Activated T-cell treated with anti-CD3 and anti-CD28 coated beads, Interleukin-2, amount 50 U/mL, for 24 hours (primary cell): ENCODE measurements at places on chromosomes 2 and 18.

DNA sequence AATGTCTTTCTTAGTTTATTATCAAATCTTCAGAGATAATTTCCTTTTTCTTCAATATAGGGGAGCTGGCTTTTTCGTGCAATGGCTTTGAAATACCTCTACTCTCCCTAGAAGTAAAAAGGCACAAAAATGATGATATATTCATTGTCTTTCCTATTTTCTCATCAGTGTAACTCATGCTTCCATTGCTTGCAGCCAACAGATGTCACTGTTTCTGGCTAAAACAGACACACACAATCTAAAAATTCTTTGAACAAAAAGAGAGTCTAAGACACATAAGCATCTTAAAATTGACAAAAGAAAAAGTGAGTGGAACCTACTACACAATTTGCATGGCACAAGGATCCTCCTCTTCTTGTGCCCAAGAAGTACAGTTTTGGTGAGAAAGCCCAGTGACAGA lies 448.7 kb upstream of the VRK2 start:
- no peak overlapping the region for H3K4me3 ChIP-seq
- H3K36me3 ChIP-seq, result no peaks in the 10 kb centered on the region
- no peaks in the 10 kb centered on the region for H3K4me1 ChIP-seq
- H3K27me3 ChIP-seq, result no peaks in the 10 kb centered on the region

- no peaks in the 10 kb centered on the region for H3K27me3 ChIP-seq
- H3K36me3 ChIP-seq, result no peaks in the 10 kb centered on the region
- H3K4me3 ChIP-seq, result no peak overlapping the region
- H3K4me1 ChIP-seq, result no peaks in the 10 kb centered on the region
- DNase-seq, result no peak
Observed at GRCh38 chr2:41431756-41432155, 616.1 kb upstream of the PKDCC start.

- peaks cover 58% of the 10 kb centered on the region for H3K36me3 ChIP-seq
- peaks cover 4% of the 10 kb centered on the region for H3K4me1 ChIP-seq
- DNase-seq, result no peak
- no peaks in the 10 kb centered on the region for H3K27me3 ChIP-seq
Observed at GRCh38 chr2:3434654-3435053, 55.2 kb downstream of the TRAPPC12 start.

DNA sequence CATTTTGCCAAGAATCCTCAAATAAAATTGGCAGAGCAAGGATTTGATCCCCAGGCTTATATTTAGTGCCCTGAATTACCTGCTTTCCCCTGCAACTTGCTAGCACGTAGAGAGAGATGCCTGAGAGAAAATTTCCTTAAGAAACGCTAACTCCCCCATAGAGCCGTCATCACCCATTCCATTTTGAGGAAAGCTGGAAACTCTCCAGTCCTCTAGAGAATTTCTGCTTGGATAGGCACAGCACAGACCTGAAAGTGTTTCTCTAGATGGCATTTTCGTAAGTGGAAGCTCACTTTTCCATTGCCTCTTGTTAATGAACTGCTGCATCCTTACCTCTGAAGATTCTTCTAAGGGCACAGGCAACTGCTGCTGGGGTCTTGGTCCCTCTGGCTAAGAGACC lies 277.8 kb upstream of the SIX2 start:
- no peak overlapping the region for H3K27ac ChIP-seq
- no peak overlapping the region for H3K4me3 ChIP-seq
- no peaks in the 10 kb centered on the region for H3K36me3 ChIP-seq
- H3K27me3 ChIP-seq, result peaks cover 19% of the 10 kb centered on the region

DNA sequence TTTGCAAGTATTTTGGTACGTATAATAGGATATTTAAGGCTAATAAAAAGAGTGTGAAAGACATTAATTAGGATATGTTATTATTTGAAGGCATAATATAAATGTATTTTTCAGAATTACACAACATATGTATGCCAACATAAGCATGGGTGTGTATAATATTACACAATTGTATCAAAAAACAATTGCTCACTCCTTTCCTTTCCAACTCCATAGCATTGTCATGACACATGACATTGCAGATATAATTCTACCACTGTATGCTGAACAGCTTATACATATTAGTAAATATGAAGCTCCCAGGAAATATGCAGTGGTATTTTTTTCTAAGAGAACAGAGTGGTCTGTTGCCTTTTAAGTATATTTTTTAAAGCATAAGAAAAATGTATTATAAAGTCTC lies 593.1 kb downstream of the TMX3 start:
- H3K36me3 ChIP-seq, result no peaks in the 10 kb centered on the region
- H3K4me1 ChIP-seq, result no peaks in the 10 kb centered on the region
- no peak overlapping the region for H3K4me3 ChIP-seq
- no peak overlapping the region for H3K27ac ChIP-seq

DNA sequence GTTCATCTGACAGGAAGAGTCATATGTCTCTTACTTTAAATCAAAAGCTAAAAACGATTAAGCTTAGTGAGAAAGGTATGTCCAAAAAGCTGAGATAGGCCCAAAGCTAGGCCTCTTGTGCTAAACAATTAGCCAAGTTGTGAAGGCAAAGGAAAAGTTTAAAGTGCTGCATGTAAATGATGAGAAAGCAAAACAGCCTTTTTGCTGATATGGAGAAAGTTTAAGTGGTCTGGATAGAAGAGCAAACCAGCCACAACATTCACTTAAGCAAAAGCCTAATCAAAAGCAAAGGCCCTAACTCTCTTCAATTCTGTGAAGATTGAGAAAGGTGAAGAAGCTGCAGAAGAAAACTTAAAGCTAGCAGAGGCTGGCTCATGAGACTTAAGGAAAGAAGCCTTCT lies 511.3 kb upstream of the FAM98A start:
- no peaks in the 10 kb centered on the region for H3K27me3 ChIP-seq
- no peak overlapping the region for H3K27ac ChIP-seq
- no peaks in the 10 kb centered on the region for H3K36me3 ChIP-seq
- no peak for DNase-seq
- no peak overlapping the region for H3K4me3 ChIP-seq

DNA sequence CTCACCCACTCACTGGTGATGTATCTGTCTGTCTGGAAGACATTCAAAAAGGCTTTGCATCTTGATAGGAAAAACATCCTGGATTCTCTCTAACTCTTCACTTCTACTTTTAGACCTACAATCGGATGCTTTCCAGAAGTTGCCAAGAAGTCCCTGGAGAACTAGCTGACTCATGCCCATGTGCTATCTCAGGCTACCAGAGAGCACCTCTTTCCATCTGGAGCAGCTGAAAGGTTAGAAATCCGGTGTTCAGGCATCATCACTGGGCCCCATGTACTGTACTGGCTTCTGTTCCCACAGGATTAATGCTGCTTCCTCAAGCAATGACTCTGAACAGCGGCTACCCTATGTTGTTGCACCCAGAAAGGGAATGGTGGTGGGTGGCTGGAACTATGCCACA lies 259.0 kb downstream of the NBAS start:
- DNase-seq, result no peak
- no peak overlapping the region for H3K4me3 ChIP-seq
- H3K27ac ChIP-seq, result no peak overlapping the region

GRCh38 chr2:180203972-180204371 lies 196.9 kb upstream of the CWC22 start:
- no peaks in the 10 kb centered on the region for H3K4me1 ChIP-seq
- H3K27ac ChIP-seq, result no peak overlapping the region
- no peak for DNase-seq

DNA sequence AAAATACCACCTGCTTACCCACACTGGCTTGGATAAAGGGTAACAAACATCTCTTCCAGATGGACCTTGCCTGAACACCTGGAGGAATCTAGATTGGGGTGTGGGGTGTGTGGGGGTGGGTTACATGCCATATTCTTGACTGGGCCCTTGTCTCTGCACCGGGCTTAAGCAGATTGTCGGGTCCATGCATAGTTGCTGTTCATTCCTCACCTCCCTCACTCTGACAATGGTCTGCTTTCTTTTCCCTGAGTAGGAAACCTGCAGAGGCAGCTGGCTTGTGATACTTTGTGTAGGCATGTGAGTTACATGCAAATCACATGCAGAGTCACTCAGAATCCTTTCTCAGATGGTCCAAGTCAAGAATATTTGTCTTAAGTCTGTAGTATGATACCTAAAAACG lies 112.8 kb upstream of the GLS start:
- H3K4me3 ChIP-seq, result no peak overlapping the region
- no peak overlapping the region for H3K27ac ChIP-seq
- peaks cover 44% of the 10 kb centered on the region for H3K4me1 ChIP-seq
- no peaks in the 10 kb centered on the region for H3K36me3 ChIP-seq

DNA sequence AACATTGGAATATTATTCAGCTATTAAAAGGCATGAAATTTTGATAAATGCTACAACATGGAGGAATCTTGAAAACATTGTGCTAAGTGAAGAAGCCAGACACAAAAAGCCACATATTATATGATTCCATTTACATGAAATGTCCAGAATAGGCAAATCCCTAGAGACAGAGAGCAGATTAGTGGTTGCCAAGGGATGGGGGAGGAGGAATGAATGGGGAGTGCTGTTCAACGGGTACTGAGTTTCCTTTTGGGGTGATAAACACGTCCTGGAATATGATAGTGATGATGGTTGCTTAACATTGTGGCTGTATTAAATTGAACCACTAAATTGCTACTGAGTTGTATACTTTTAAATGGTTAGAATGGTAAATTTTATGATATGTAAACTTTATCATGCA lies 8.9 kb upstream of the TWSG1 start:
- DNase-seq, result no peak
- H3K36me3 ChIP-seq, result no peaks in the 10 kb centered on the region
- no peak overlapping the region for H3K27ac ChIP-seq
- H3K4me3 ChIP-seq, result no peak overlapping the region
- H3K4me1 ChIP-seq, result no peaks in the 10 kb centered on the region
- peaks cover 12% of the 10 kb centered on the region for H3K27me3 ChIP-seq

DNA sequence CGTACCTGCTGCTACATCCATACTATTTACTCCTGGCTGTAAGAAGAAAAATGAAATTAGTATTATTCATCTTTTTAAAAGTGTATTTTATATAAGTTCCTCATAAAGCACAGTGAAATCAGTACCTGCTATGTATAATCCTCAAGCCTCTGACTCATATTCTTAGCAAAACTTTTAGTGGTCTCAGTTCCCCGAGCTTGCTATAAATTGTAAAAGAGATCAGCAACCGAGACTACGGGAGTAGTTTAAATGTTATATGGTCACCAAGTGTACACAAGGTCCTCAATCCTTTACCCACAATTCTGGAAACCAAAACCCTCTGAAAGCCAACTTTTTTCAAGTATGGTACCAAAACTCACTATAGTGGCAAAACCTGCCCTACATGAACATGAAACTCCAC lies 24.2 kb downstream of the PRPF40A start:
- H3K27me3 ChIP-seq, result no peaks in the 10 kb centered on the region
- H3K36me3 ChIP-seq, result peaks cover 72% of the 10 kb centered on the region
- H3K4me3 ChIP-seq, result no peak overlapping the region
- peak overlapping the region; percentile 84 for H3K27ac ChIP-seq
- peaks cover 54% of the 10 kb centered on the region for H3K4me1 ChIP-seq

- peak overlapping the region; percentile 91 for H3K27ac ChIP-seq
- peaks cover 29% of the 10 kb centered on the region for H3K4me1 ChIP-seq
- peak overlapping the region; percentile 66 for H3K4me3 ChIP-seq
- H3K36me3 ChIP-seq, result peaks cover 78% of the 10 kb centered on the region
- H3K27me3 ChIP-seq, result no peaks in the 10 kb centered on the region
Observed at GRCh38 chr2:135657806-135658582, 83.7 kb upstream of the UBXN4 start.

- no peaks in the 10 kb centered on the region for H3K4me1 ChIP-seq
- no peaks in the 10 kb centered on the region for H3K27me3 ChIP-seq
- H3K27ac ChIP-seq, result peak overlapping the region; percentile 55
- DNase-seq, result no peak
Observed at GRCh38 chr2:233456111-233456510, 101.8 kb downstream of the DGKD start.

GRCh38 chr2:233124421-233125080 lies 64.4 kb downstream of the INPP5D start:
- H3K36me3 ChIP-seq, result peaks cover 77% of the 10 kb centered on the region
- no peak for DNase-seq
- H3K27ac ChIP-seq, result no peak overlapping the region
- H3K4me3 ChIP-seq, result no peak overlapping the region

- peak overlapping the region; percentile 11 for H3K27ac ChIP-seq
- no peak for DNase-seq
- peaks cover 75% of the 10 kb centered on the region for H3K36me3 ChIP-seq
Observed at GRCh38 chr2:161312996-161313395, 4.8 kb downstream of the PSMD14 start.

- no peak overlapping the region for H3K27ac ChIP-seq
- no peaks in the 10 kb centered on the region for H3K36me3 ChIP-seq
- no peaks in the 10 kb centered on the region for H3K27me3 ChIP-seq
Observed at GRCh38 chr2:67079729-67080128, 317.4 kb upstream of the ETAA1 start.
